Upper lobe of left lung (tissue), 6 donors: ENCODE measurements at places on chromosomes 12 and 14.

DNA sequence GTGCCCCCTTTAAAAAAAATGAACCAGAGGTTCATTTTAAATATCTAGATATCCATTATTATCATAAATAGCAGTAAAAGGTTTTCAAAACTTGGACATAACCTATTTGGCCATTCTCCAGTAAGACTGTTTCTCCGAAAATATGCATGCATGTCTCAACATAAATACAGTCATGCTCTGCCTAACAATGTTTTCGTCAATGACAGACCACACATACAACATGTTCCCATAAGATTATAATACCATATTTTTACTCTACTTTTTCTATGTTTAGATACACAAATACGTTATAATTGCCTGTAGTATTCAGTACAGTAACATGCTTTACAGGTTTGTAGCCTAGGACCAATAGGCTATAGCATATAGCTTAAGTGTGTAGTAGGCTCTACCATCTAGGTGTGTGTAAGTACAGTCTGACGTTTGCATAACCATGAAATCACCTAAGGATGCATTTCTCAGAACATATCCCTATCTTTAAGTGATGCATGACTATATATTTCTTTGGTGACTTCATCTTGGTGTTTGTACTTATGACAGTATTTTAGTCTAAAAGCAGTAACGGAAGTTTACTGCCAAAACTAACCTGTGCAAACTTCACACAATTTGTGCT lies 3.2 kb downstream of the TMEM19 start:
- no peak for DNase-seq

GRCh38 chr12:89062996-89063395 lies 289.3 kb downstream of the DUSP6 start:
- no peak for DNase-seq

- no peak for DNase-seq
These were observed 316.8 kb downstream of the SSPN start for GRCh38 chr12:26512213-26512612.

- no peak for DNase-seq
These were observed 760 bp downstream of the PLEKHD1 start for GRCh38 chr14:69485315-69485660.

- DNase-seq, result no peak
These were observed 39.4 kb upstream of the E2F7 start for GRCh38 chr12:77104792-77105191.

GRCh38 chr12:115492553-115492952 lies 784.9 kb downstream of the MED13L start:
- no peak for DNase-seq
